Activated T-helper 1 cell treated with anti-CD3 and anti-CD28 coated beads, Interleukin-2, amount 50 U/mL, for 16 hours (primary cell): ENCODE measurements at places on chromosomes 5 and 9.

- DNase-seq = no peak
Measured at GRCh38 chr5:84436866-84437265, 52.2 kb upstream of the EDIL3 start.

DNA sequence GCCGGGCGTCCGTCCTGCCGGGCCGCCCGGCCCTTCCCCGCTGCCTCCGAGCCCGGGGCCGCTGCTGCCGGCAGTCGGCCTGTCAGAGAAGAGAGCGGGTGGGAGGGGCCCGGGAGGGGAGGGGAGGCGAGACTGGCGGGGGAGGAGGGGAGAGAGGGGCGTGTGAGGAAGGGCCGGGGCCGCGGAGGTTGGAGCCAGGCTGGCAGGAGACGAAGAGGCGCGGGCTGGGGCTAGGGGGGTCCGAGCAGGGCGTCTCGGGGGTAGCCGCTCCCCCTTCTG is 570 bp downstream of the CREBRF start:
- no peak for DNase-seq

DNA sequence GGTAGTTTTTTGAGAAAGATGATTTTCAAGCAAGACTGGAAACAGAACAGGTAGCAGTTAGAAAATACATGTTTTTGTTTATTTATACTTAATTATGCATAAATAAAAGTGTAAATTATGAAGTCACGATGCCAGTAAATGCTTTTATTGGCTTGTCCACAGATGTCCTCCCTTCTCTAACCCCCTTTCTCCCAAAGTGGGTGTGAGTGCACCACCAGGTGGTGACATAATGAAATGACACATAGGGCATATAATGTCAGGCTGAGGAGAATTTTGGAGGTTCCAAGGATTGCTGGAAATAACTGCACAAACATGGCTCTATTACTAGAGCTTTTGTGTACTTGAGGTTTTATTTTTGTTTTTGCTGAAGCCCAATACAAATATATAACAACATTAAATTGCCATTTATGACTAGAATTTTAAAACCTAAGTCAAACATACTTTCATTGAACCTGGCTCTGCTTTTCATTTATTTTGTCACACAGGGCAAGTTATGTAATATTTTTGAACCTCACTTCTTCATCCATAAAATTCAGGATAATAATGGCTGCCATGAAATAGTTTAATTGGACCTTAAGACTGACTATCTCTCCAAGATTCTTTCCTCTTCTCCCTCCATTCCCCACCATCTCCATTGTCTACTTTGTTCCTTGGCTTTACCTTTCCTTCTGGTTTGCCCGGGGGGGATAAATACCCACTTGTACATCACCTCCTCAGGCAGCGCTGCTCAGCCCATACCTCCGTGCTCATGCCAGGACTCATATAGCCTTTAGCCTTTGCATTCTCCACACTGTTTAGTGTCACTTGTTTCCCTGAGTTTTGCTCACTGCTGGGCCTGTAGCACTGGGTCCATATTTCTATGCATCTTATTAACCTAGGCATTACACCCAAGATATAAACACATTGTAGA is 168.8 kb downstream of the PDE4D start:
- no peak for DNase-seq

DNA sequence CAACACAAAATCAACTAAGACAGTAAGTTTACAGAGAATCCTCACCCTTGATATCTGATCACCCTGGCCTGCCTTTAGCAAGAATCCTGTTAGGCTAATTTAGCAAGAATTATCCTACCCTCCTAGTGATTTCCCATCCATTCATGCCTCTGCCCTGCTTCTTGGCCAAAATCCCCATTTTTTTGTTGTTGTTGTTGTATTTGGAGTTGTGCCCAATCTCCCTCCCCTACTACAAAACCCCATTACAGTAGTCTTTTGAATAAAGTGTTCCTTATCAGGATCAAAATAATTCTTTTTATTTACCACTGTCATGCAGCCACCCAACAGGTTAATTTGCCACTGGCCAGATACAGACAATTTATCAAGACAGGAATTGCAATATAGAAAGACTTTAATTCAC is 58.5 kb upstream of the CLINT1 start:
- DNase-seq = no peak

DNA sequence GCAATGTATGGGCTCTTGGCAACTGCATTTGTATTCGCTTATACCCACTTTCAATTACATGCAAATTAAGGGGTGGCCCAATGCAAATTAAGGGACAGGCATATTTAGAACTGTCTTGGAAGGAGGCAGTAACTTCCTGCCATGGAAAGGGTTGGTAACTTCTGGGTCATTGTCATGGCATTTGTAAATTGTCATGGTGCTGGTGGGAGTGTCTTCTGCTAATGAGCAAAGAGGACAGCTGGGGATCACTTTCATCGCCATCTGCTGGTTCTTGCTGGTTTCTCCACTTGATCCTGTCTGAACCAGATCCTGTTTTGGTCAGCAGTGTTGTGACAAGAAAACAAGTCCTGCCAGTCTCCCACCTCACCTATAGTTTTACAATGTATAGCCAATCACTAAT is 23.3 kb upstream of the UGT3A2 start:
- no peak for DNase-seq

- no peak for DNase-seq
Measured at GRCh38 chr9:137380606-137381005, 42.4 kb downstream of the EXD3 start.

GRCh38 chr9:70971723-70972122 is 149.7 kb downstream of the TRPM3 start:
- DNase-seq = no peak

- DNase-seq = no peak
Measured at GRCh38 chr9:136597965-136598364, 52.1 kb upstream of the NOTCH1 start.

DNA sequence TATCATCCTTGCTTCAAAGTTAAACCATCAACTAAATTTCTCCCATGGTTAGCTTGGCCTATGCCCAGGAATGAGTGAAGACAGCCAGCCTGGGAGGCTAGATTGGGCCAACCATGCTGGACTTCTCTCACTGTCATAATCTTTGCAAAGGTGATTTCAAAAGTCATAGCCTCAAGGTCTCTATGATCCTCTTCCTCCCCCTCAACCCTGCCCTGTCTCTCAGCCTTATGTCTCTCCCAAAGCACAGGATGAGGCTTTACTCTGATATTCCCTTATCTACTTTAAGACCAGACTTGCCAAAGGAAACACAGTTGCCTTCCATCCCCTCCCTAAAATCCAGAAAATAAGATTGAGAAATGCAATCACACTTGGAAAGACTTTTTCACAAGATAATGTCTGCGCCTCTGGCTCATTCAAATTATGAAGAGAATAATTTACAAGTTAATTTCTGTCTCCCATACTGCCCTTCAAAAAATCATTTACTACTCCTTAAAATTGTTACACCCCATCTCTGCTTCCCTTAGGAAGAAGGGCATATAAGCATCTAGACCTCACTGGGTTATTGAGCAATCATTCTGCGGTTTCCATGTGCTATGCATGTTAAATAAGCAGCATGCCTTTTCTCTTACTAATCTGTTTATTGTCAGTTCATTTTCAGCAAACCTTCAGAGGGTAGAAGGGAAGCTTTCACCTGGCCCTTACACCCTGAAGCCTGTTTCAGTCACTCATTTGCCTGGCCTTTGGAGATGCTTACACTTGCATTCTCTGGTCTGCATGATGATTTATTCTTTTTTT is 113.8 kb upstream of the ANKRD55 start:
- no peak for DNase-seq

DNA sequence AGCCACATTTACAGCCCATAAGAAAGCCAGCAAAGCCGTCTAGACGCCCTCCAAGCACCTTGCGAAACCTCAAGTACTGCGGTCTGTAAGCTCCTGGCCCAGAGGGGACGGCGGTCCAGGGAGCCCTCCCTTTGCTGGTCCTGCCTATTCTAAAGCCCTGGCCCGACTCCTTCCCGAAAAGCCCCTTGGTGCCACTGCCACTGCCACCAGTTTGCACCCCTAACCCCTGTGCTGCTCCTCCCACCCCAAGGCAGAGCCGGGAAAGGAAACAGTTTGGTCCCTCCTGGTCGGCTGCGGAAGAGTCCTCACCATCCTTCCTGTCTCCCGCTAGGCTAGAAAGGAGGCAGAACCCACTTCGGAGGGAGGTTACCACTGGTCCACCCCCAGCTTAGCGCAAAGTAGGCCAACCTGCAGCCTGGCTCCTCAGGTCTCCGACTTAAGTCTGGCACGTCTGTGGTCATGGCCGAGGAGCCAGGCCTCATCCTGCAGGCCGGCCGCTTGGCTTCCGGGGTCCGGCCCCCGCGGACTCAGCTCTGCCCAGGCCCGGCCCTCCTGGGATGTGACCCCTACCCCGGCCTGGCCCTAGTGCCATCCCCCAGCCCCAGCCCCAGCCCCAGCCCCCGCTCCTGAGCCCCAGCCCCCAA is 916 bp downstream of the TOR1A start:
- DNase-seq = no peak

DNA sequence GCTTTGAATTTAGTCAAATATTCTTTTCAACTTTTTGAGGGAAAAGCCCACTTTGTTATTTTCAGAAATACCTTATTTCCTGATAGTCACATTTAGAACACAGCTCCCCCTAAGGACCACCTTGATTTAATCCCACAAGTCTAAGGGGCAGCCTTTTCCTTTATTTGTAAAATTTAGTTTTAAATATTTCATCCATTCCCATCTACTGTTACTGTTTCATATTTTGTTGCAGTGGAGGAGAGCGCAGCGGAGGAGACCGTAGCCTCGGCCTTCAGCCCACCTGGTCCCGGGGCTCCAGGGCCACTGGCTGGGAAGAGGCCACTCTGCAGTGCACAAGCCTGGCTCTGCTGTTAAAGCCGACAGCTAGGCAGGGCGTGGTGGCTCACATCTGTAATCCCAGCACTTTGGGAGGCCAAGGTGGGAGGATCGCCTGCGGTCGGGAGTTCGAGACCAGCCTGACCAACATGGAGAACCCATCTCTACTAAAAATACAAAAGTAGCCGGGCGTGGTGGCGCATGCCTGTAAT is 19.6 kb downstream of the LPCAT1 start:
- no peak for DNase-seq

DNA sequence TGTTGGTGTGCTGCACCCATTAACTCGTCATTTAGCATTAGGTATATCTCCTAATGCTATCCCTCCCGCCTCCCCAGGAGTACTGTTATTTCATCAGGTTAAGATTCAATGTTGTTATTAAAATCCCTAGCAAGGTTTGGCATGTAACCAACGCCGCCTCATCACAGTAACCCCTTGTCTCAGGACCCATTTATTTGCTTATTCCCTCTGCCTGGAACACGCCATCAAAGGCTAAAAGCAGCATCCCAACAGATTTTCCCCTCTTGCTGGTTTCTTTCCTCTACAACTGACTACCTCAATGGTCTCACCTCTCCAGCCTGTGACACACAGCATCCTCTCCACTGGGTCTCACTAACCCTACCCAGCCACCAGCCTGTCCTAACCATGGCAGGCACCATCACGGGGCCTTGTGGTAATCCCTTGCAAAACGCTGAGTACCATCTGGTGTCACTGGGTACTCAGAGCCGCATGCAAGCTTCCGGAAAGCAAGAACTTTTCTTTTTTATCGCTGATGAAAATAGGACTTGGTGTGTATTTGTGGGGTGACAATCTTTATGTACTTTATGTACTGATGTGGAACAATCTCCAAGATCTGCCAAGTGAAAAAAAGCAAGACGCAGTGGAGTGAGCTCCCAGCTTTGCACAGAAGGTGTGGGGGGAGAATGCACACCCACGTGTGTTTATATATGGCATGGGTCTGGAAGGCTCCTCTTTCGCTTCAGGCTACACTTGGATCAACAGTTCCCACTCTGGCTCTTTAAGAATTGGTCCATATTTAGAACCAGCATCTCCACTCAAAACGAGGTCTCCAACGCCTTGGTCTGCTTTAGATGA is 6.1 kb downstream of the RPS14 start:
- DNase-seq = no peak
